NCI-H1105 (cell line): ENCODE measurements at places on chromosomes 2 and 18.
A peak's percentile ranks its signal among the peaks of the same experiment; 100 is the strongest.

- peak; percentile 51 for DNase-seq
These were observed 15.8 kb upstream of the PRSS56 start for GRCh38 chr2:232504438-232504837.

- no peak for DNase-seq
These were observed 98.3 kb downstream of the NAB1 start for GRCh38 chr2:190746971-190747761.

GRCh38 chr2:195575016-195575415, 82.0 kb upstream of the SLC39A10 start:
- no peak for DNase-seq

- no peak for DNase-seq
These were observed 231.3 kb downstream of the ZRANB3 start for GRCh38 chr2:135299658-135300244.

- peak; percentile 65 for DNase-seq
These were observed 6.5 kb downstream of the DGUOK start for GRCh38 chr2:73933194-73933593.

DNA sequence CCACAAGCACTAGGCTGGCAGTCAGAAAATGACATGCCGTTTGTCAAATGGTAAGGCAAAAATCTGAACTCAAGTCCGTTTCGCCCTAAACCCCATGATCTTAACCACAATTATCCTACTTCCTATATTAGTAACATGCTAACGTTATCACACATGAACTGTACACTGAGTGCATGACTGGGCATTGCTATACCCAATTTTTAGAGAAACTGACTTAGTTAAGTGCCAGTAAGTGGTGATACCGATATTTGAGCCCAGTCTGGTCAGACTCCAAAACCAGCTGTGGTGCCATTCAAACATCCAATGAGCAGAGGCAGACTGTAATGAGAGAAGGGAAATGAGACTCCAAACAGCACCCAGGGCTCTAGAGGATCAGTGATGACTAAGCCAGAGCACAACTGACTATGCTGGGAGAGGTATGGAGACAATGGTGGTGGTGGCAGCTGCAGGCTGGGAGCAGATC, 311.7 kb upstream of the PKDCC start:
- DNase-seq, result no peak

- no peak for DNase-seq
These were observed 83.5 kb downstream of the LDLRAD4 start for GRCh38 chr18:13302040-13302439.

DNA sequence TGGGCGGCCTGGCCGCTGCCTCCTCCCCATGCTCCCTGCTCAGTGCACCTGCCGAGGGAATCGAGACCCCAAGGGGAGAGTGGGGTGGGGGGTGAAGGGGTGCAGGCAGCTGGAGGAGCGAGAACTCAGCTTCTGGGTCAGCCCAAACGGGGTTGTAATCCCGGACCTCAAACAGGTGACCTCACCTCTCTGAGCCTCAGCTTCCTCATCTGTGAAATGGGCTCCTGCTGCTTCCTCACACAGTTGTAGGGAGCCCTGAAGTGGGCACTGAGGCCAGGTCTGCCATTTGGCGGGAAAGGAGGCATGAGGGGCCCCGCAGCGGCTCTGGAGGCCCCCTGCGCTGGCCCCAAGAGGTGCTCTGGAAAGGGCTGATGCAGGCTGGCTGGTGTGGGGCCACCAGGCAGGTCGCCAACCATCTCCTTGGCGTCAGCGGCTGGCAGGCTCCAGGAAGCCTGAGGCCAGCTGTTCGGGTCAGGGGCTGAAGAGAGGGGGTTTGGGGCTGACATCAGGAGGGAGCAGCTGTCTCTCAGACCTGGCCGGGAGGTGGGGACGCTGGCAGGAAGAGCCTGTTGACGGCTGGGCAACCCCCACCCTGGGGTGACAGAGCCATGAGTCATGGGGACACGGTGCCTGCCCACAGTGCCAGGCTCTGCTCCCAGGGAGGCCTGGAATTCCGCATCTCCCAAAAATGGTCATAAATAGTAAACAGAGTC, 4.9 kb downstream of the KLHL30 start:
- no peak for DNase-seq

DNA sequence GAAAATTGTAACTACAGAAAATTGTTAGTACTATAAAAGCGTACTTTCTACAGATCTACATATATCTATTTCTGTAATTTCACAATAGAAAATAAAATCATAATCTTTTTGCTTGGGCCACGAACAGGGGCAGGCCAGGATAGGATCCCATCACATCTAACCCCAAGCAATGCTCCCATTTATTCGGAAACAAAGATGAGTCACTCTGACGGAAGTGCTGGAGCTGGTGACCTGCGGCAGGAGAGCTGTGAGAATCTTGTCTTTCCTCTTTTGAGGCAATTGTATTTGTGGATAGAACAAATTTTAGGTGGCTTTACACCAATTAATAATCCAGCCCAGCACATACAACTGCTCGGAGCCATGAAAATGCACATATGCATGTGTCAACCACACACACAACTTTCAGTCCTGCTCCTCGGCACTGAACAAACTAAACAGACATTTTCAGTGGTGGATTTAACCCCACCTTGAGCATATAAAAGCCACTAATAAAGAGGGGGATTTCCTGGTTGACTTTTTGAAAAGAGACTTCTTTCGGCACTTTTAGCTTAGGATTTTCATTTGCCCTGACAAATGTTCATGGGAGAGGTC, 22.3 kb upstream of the INSIG2 start:
- DNase-seq, result no peak

DNA sequence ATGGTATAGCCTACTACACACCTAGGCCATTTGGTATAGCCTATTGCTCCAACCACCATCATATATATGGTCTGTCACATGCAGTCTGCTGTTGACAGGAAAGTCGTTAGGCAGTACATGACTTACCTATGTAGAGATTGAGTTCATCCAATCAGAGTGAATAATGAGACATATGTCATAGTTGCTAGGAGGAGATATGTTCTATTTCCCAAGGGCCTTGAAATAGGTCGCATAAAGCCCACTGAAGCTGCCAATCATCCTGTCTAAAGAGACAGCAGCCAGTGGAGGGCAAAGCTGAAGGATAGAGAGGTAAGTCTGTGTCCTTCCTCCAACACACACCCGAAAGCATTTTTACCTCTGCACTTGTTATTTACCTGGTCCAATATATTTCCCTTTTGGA, 263.4 kb downstream of the PTPRM start:
- no peak for DNase-seq

DNA sequence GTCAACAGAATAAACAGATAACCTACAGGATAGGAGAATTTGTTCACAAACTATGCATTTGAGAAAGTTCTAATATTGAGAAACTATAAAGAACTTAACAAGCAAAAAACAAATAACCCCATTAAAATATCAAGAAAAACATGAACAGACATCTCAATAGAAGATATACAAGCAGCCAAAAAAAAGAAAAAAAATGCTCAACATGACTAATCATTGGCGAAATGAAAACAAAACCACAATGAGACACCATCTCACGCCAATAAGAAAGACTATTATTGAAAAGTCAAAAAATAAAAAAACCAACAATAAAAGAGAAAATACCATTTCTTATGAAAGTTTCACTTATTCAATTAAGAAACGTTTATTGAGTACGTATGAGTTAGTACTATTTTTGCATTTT, 800.5 kb downstream of the CBLN2 start:
- no peak for DNase-seq

GRCh38 chr2:187320846-187321245, 127.2 kb downstream of the CALCRL start:
- DNase-seq, result no peak

GRCh38 chr2:11376071-11376470, 31.6 kb upstream of the ROCK2 start:
- DNase-seq, result no peak
